Psoas muscle (tissue), 8 donors: ENCODE measurements at places on chromosomes 3 and 15. TPM values are rescaled to one million over a fixed set of nuclear protein-coding genes. Genes with fewer than 3 reads are reported as not detected.

DNA sequence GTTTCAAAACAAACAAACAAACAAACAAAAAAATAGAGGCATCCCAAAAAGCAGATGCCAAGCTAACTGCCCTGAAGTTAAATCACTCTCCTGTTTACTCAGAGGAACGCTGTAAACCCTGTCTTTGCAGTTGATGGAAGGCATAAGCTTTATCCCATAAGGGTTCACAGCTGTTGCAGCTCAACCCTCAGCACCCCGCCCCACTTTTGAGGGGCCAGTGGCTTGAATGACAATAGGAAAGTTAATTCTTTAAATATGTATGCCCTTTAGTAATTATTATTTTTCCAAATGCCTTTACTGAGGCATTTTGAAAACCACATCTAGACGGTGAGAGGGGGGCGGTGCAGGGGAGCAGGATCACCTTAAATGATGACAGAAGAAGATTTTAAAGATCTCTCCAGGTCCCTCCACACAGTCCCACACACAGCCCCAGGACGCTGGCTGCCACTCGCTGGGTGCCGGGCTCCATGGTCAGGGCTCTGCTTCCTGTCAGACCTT is 272.1 kb downstream of the FAM43A start:
- no peak overlapping the region for H3K27ac ChIP-seq
- peaks cover 12% of the 10 kb centered on the region for H3K4me1 ChIP-seq
- DNase-seq = no peak
- no peaks in the 10 kb centered on the region for H3K27me3 ChIP-seq
- no peaks in the 10 kb centered on the region for H3K36me3 ChIP-seq

DNA sequence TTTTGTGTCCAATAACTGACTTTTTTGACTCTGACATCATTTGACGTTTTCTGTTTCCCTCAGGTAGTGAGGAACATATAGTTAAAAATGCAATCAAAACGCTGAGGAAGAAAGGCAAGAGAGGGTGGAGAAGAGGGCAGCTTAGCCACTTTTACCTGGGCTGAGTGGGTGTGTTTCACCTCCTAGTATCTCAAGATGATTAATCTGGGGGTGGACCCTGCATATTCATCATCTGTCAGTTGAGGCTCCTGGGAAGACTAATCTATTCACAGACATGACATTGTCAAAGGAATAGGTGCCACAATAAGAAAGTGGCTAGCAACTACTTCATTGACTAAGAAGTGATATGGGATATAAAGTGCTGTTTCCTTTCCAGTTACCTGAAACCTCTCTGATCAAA is 331.5 kb upstream of the RARB start:
- H3K27ac ChIP-seq = no peak overlapping the region
- no peaks in the 10 kb centered on the region for H3K36me3 ChIP-seq
- H3K4me1 ChIP-seq = no peaks in the 10 kb centered on the region
- H3K27me3 ChIP-seq = no peaks in the 10 kb centered on the region
- H3K4me3 ChIP-seq = no peak overlapping the region
- DNase-seq = no peak

- H3K27me3 ChIP-seq = no peaks in the 10 kb centered on the region
- peak overlapping the region; percentile 59 for H3K27ac ChIP-seq
- H3K4me1 ChIP-seq = no peaks in the 10 kb centered on the region
- no peak for DNase-seq
Measured at GRCh38 chr3:111801693-111802092, 57.4 kb upstream of the PHLDB2 start.

DNA sequence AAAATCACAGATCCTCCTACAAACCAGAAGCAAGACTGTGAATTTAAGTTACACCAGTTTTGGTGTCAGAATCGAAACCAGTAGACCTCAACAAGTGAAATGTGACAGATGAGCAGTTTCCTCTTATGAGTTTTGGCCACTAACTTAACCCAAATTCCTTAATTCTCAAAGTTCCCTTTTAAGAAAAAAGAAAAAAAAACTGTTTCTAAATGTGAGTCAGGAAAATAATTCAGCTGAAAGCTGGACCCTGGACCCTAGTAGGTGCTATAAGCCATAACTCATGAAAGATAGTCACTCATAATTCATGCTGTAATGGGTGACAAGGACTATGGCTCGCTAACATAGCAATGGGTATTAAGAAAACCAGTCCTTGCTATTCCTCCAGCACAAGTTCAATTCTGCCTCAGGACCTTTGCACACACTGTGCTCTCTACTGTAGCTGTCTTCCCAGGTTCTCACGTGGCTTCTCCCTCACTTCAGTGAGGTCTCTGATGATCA is 9.0 kb upstream of the THRB start:
- peaks cover 14% of the 10 kb centered on the region for H3K4me1 ChIP-seq
- no peaks in the 10 kb centered on the region for H3K36me3 ChIP-seq
- no peak overlapping the region for H3K27ac ChIP-seq
- no peak overlapping the region for H3K4me3 ChIP-seq
- H3K27me3 ChIP-seq = no peaks in the 10 kb centered on the region
- DNase-seq = no peak

GRCh38 chr3:168872826-168873225 is 777.1 kb upstream of the GOLIM4 start:
- H3K4me1 ChIP-seq = no peaks in the 10 kb centered on the region
- H3K27me3 ChIP-seq = no peaks in the 10 kb centered on the region
- no peak overlapping the region for H3K4me3 ChIP-seq
- no peak overlapping the region for H3K27ac ChIP-seq
- H3K36me3 ChIP-seq = no peaks in the 10 kb centered on the region

- no peaks in the 10 kb centered on the region for H3K27me3 ChIP-seq
- H3K36me3 ChIP-seq = no peaks in the 10 kb centered on the region
- DNase-seq = no peak
- no peak overlapping the region for H3K27ac ChIP-seq
Measured at GRCh38 chr15:37361621-37362020, 261.3 kb upstream of the MEIS2 start.

DNA sequence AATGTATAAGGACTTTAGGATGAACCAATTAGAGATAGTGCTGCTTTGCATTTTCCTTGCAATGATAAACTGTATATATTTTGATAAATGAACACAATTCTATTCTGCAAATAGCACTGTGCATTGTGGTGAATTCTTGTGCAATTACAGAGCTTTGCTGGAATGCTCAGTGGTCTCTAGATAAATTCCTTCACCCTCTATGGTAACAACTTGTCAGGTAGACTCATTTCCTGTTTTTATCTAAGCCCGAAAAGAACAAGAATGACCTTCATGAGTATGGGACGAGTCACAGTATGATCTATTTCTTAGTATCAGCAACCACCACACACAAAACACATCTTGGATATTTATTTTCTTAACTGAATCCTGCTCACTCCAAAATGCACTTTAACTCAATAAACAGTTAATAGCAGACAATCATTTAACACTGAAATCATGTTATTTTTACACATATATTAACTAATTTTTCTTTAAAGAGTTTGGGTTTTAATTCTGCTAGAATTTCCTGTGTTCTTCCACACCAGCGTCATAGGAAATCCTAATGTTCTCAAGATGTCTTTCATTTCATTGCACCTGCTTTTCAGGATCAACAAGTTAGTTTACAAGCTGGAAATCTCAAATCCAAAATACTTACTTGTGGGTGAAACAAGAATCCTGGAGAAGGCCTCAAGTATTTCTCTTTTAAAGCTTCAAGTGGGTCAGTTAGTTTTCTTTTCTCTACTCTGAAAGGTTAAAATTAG is 551.2 kb downstream of the MECOM start:
- no peaks in the 10 kb centered on the region for H3K27me3 ChIP-seq
- H3K27ac ChIP-seq = peak overlapping the region; percentile 18
- H3K36me3 ChIP-seq = no peaks in the 10 kb centered on the region
- H3K4me1 ChIP-seq = no peaks in the 10 kb centered on the region
- no peak overlapping the region for H3K4me3 ChIP-seq

- no peak overlapping the region for H3K27ac ChIP-seq
- H3K27me3 ChIP-seq = no peaks in the 10 kb centered on the region
- DNase-seq = no peak
- H3K4me1 ChIP-seq = peaks cover 5% of the 10 kb centered on the region
Measured at GRCh38 chr3:141998669-141999290, 122.3 kb downstream of the ATP1B3 start.

- peaks cover 7% of the 10 kb centered on the region for H3K4me1 ChIP-seq
- peaks cover 5% of the 10 kb centered on the region for H3K36me3 ChIP-seq
- H3K4me3 ChIP-seq = no peak overlapping the region
- no peak for DNase-seq
Measured at GRCh38 chr3:168040607-168041208, 55.0 kb downstream of the GOLIM4 start.

- H3K4me1 ChIP-seq = peaks cover 13% of the 10 kb centered on the region
- H3K4me3 ChIP-seq = peak overlapping the region; percentile 49
- H3K36me3 ChIP-seq = no peaks in the 10 kb centered on the region
- no peaks in the 10 kb centered on the region for H3K27me3 ChIP-seq
Measured at GRCh38 chr15:76056931-76057330, 2.9 kb upstream of the TMEM266 start.

DNA sequence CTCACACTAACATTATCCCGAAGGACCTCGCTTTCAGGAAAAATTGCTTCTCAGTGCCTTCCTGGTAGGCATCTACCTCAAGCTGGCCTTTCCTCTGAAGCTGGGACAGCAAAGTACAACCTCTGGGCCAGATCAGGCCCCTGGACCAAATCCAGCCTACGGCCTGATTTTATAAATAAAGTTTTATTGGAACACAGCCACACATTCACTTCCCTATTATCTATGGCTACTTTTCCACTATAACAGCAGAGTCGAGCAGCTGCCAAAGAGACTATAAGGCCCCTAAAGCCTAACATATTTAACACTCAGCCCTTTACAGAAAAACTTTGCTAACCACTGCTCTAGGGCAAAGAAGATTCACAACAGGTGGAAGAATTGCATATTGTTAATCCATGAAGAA is 554.3 kb downstream of the NTRK3 start:
- H3K4me3 ChIP-seq = no peak overlapping the region
- H3K36me3 ChIP-seq = no peaks in the 10 kb centered on the region
- no peak for DNase-seq
- H3K27me3 ChIP-seq = no peaks in the 10 kb centered on the region
- no peak overlapping the region for H3K27ac ChIP-seq

DNA sequence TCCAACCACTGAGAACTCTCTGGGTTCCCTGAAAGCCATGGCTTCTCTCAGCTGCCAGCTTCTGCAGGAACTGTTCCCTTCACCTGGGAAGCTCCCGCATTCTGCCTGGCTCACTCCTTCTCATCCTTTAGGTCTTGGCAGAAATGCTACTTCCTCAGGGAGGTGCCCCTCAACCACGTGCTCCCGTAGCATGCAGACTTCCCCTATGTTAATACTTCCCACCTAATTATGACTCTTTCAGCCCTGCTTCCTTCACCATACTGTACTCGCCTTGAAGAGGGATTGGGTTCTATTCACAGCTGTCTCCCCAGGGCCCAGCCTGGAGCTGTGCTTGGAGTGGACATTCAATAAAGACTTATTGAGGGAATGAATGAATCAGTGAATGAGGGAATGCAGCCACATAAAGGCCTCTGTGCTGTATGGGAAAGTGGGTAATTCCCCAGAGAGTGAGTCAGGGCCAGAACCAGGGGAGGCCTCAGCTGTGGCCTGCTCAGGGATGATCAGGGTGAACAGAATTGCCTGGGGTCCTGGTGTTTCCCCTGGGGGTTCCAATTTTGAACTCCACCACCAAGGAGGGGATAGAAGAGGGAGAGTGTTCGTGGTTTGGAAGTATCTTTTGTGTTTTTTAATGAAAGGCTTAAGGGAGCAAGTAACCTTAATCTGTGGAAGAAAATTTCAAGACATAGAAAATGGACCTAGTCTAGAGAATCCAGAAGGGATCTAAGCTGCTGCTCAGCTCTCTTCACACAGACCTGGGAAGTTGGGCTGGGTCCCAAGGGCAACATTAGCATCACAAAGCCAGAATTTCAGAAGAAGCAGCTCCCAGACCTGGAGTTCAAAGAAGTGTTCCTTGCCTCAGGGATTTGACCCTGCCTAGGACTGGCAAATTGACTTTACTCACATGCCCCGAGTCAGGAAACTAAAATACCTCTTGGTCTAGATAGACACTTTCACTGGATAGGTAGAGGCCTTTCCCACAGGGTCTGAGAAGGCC is 14.6 kb upstream of the FAM107A start:
- DNase-seq = no peak
- no peak overlapping the region for H3K27ac ChIP-seq
- H3K4me1 ChIP-seq = no peaks in the 10 kb centered on the region
- H3K36me3 ChIP-seq = no peaks in the 10 kb centered on the region
- H3K4me3 ChIP-seq = no peak overlapping the region

GRCh38 chr15:34367101-34368081 is at the start of gene LPCAT4:
TSS of gene LPCAT4 (minus strand) at chr15:34367196. CDS start at chr15:34367100, 96 bp downstream.
- peaks cover 15% of the 10 kb centered on the region for H3K36me3 ChIP-seq
- H3K27ac ChIP-seq = peak within 1 kb of the TSS; percentile 97
- peaks cover 9% of the 10 kb centered on the region for H3K4me1 ChIP-seq
- no peaks in the 10 kb centered on the region for H3K27me3 ChIP-seq
- DNase-seq = peak; percentile 93
- H3K4me3 ChIP-seq = peak within 1 kb of the TSS; percentile 98

DNA sequence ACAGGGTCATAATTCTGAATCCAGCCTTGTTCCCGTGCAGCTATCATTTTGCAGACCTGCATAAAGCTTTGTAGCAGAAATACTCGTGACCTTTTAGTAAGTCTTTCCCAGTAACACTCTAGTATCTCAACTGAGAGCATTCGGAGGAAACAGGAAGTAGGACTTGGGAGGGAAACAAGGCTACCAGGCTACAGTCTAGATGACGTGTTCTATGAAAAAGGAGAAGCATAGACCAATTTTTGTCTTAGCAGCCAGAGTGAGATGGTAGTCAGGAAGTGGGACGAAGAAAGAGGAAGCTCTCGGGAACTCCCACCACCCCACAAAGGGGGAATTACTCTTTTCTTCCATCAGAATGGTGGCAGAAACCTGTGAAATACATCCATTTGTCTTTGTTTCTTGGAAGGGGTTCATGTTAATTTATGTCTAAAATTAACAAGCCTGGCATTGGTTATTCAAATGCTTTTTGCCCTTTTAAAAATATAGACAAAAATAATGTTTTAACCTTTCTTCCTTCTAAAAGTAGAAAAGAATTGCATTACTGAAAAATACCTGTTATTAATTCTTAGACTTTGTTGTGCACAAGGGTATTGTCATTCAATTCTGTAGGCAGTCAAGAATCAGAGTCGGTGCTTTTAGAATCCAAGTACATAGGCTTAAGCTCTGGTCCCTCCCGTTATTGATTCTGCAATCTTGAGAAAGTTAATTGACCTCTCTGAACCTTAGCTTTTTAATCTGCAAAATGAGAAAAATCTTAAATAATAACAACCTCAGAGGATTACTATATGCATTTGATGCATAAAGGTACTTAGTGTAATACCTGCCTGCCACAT is 1.6 kb upstream of the SUCNR1 start:
- H3K4me3 ChIP-seq = no peak overlapping the region
- no peaks in the 10 kb centered on the region for H3K36me3 ChIP-seq
- no peaks in the 10 kb centered on the region for H3K4me1 ChIP-seq
- DNase-seq = no peak
- no peaks in the 10 kb centered on the region for H3K27me3 ChIP-seq

Gene EEF1AKMT4
- 7.1 TPM for total RNA-seq

Gene GOLGA8S
- 0.32 TPM for total RNA-seq

Gene MAP2K5
- total RNA-seq = 17.7 TPM

Gene SLC9A9
- 3.3 TPM for total RNA-seq

Gene DIPK2A
- 5.4 TPM for total RNA-seq

Gene LRRC31
- total RNA-seq = not detected

Gene ZNF501
- total RNA-seq = 3.4 TPM

Gene SST
- total RNA-seq = not detected
